ENCODE measurements at places on chromosomes 11 and 22.

DNA sequence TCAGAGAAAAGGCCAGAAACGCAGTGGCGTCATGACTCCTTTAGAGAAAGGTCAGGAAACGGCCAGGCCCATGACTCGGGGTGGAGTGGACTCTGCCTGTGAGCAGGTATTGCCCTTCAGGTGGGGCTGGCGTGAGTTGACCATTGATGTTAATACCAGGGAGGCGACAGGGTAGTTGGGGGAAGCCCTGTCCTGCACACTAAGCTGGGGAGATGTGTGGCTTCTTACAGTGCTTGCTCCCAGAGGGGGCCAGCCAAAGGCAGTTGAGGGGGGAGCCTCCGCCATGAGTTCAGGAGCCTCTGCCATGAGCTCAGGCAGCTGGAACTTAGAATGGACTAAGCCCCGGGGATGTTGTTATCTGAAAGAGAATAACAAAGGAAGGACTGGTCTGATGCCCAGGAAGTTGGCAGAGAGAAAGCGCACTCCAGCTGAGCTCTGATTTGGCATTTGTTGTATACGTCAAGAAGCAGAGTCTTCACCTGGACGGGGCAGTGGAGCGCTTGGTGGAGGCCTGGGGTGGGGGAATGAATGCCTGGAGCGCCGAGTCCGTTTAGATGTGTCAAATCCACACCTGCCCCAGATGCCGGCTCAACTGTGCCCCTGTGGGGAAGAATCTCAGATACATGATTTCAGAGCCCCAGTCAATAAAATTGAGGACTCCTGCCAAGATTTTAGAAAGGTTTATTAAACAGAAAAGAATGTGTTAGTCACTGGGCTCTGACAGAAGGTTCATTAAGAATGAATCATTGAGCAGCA lies 222.5 kb downstream of the TBC1D22A start:
- no peak for DNase-seq

DNA sequence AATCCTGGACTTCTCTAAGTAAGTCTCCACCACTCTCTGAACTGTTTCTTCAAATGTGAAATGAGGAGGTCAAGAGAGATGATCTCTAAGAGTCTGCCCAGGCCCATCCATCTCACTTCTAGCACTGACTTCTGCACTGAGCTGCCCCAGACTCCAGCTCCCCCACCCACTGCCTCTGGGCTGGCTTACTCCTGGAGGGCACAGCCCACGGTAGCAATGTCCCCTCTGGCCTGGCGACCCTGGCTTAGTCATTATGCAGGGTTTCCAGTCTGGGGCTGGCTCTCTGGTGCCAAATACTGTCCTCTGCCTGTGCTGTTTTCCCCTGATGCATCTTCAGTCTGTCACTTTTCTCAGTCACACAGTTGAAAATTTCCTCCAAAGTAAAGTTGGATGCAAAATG lies 60.9 kb downstream of the PKNOX2 start:
- no peak for DNase-seq

DNA sequence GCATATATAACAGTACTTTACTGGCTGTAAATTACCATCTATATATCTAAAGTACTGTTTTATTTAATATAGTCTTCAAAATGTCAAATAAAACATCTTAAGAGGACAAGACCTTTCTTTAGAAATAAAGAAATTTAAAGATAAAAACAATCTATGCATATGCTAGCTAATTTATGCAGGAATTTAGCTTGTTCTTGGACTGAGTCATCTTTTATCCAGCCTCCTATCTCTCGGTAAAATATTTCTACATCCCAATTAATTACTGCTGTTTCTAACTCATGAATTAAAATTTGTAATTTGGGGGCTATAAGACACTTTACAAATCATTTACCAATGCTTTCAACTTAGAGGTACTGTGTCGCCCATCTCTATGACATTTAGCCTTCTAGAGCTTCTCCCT lies 72.8 kb upstream of the DDI1 start:
- DNase-seq = no peak

GRCh38 chr11:21465203-21465602 lies 727.7 kb upstream of the ANO5 start:
- no peak for DNase-seq

DNA sequence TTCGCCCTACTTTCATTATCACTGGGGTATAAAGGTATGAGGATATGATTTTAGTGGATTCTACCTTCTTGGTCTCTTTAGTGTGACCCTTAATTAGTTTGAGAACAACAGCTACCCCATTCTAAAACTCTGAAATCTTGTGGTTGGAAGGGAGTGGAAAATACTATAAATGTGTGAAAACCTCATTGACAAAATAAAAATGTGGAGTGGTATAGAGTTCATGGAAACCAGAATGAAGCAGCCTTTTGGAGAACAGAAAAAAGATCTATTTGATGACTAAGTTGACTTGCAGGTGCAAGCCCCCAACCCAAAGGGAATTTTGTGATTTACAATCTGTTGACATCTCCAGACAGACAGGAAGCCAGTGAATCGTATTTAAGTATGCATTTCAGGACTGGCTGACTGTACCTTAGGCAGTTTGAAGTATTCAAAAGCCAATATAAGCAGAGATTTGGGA lies 75.8 kb downstream of the GAS2 start:
- no peak for DNase-seq

DNA sequence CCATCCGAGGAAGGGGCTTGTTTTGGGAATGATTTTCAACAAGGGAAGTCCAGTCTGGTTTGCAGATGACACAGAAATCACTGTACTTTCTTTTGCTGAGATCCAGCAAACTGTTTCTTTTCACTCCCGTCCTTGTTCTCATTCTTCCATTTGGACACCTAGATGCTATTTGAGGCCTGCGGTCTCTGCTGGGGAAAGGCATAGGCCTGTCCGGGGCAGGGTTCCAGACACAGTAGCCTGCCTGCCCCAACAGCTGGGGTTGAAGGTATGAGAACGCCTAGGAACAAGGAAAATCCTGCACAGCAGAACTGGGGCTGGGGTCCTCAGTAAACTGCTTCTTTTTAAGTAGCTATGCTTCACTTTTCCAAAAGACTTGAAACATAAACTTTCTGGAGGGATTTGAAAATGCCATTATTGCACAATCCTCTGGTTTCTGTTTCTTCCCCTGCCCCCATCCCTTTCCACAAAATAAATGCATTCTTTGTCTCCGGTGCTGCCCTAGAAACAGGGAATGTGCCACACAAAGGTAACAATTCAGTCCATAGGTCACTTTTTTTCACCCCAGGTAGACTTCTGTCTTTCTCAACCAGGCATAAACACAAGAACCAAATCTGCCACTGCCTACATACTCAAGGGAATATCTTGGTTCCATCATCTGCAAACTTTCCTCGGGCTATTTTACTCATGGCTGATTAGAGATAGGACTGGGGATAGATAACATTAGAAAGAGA lies 174.8 kb upstream of the MTMR2 start:
- DNase-seq = no peak

DNA sequence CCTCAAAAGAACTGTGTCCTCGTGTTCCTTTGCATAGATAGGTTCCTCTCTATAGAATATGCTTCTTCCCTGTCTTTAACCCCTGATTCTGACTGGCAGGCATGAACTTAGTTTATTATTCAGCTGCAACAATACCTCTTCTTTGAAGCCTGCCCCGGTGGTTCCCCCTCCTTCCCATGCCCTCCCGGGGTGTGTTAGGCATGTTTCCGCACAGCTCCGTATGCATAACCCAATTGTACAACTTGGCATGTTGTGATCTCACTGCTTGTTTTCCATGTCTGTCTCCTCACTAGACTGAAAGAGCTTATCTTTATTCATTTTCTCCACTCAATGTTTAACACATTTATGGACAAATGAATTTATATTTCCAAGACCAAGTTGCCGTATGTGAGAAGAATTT lies 72.6 kb downstream of the DEPDC5 start:
- DNase-seq = no peak

DNA sequence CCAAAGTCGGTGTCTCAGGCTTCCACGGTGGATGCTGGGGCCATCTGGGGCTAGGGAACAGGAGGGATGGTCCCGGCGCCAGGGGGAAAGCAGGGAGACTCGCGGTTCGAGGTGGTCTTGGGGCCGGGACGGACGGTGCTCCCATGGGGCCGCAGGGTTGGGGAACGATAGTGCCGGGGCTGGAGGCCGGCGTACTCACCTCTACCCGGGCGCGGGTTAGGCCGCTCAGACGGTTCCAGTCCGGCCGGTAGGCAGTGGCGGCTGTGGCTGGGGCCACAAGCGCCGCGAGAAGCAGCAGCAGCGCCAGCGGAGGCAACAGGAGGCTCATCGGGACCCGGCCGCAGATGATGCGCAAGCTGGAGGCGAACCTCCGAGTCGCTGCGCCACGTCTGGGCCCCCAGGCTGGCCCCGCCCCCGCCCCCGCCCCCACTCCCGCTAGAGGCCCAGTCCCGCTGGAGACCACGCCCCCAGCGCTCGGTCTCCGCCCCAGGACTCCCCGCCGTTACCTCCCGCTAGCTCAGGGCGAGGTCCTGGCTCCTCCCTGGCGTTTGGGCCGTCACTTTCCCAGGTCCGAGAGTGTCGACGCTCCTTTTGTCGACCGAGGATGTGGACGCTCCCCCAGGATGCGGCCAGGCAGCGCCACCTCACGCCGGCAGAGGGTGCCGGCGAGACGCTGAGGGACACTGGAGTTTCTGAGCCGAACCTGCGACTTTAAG lies at the start of gene SELENOM:
TSS of gene SELENOM (minus strand) at position 391 of the 716 bp plus-strand sequence. CDS start at position 328, 63 bp downstream.
- DNase-seq = peak; percentile 76

GRCh38 chr22:22666307-22667091 lies 22.1 kb downstream of the GGTLC2 start:
- DNase-seq = no peak

- no peak for DNase-seq
Observed at GRCh38 chr11:86301742-86302091, 323 bp upstream of the HIKESHI start.

GRCh38 chr11:125193841-125194240 lies 29.3 kb downstream of the PKNOX2 start:
- no peak for DNase-seq

DNA sequence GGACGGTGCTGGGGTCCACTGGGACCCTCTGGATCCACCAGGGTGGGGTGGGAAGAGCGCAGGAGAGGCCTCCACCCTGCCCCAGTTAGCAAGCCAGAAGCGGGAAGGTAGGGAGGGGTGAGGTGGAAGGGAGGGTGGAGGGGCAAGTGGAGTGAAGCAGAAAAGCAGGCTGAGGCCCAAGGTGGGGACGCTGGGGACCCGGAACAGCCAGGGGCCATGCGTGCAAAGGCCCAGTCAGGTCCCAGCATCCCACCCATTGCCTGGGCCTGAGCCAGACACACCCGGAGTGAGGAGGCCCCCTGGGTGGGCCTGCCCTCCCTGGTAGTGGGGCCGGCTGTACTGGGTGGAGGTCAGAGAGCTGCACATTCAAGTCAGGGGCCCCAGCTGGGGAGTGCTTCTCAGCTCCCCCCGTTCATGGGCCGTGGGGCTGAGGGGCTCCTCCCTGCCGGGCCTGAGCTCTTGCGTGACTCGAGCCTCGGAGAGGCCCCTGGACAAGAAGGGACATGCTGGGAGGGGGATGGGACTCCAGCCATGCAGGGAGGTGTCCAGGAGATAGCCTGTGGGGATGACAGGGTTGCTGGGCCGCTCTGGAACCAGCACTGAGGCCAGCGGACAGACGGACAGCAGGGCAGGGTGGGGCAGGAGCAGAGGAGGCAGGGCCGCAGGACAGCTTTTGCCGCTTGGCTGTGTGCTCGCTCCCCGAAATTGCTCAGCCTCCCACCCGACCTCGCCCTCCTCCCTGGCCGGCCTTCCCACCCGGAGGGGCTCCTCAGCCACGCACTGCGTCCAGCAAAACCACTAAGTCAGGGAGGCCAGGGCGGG lies 7.7 kb downstream of the TNNT3 start:
- DNase-seq = no peak

DNA sequence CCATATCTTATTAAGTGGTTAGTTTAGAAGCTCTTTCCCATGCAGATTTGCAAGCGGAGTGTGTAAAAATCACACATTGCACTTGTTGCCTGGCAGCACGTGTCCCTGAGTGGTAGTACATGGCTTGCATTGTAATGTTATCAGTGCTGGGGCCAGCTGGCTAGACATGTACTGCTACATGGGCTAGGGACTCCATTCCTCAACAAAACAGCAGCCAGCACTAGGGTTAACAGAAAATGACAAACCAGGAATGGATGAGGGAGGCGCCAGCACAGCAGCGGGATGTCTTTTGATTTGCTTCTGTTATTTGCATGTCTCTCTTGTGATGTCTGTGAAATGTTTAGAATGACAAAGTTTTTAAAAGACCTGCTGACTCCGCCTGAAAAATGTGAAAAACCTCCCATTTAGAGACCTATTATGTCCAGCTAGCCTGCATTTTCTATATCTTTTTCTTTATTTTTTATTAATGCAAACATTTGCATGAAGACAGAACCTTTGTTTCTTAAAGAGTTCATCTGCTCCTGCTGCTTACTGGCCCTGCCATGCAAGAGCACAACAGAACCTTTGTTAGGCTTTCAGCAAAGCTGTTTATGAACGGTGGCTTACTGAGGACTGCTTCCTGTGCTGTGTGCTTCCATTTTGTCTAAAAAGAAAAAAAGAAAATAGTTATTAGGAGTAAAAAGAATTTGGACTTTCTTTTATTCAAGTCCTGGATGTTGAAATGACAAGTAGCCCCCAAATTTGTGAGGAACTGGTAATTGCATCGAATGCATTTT lies 40.7 kb downstream of the CSTPP1 start:
- DNase-seq = no peak

GRCh38 chr11:65987336-65987735 lies 14.6 kb downstream of the EIF1AD start:
- no peak for DNase-seq

Data from stimulated activated naive CD4-positive, alpha-beta T cell (primary cell).